ENCODE measurements at places on chromosomes 11 and 22.

DNA sequence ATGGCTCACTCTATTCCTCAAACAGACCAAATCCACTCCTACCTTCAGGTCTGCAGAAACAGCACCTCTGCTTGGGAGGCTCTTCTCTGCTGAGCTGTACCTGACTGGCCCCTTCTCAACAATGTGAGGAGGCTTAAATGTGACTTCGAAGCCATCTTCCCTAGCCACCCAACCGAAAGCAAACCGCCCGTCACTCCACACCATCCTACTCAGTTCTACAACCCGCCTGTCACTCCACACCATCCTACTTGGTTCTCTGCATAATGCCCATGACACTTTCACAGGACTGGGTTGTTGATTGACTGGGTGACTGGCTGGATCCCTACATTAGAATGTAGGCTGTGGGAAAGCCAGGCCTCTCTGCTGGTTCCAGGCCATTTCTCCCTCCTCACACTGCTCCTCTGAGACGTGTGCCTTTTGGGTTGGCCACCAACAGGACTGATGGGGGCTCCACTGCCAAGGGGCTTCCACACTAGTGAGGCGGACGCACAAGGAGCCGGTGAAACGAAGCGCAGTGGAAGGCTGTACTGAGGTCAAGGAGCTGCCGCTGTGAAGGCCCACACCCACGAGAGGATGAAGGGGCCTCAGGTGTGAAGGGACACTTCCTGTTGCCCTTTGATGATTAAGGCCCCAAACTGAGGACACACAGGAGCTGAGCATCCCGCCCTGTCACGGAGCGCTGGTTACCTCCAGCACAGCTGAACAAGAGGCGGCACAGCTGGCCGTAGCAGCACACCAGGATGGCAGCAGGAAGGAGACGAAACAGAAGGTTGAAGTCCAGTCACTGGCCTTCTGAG is 47.5 kb upstream of the SPATA19 start:
- DNase-seq = no peak

GRCh38 chr11:28569106-28569505 is 460.9 kb downstream of the METTL15 start:
- no peak for DNase-seq

GRCh38 chr22:45228401-45228754 is 12.3 kb downstream of the KIAA0930 start:
- no peak for DNase-seq

GRCh38 chr22:30008401-30008800 is 71.9 kb upstream of the HORMAD2 start:
- DNase-seq = no peak

DNA sequence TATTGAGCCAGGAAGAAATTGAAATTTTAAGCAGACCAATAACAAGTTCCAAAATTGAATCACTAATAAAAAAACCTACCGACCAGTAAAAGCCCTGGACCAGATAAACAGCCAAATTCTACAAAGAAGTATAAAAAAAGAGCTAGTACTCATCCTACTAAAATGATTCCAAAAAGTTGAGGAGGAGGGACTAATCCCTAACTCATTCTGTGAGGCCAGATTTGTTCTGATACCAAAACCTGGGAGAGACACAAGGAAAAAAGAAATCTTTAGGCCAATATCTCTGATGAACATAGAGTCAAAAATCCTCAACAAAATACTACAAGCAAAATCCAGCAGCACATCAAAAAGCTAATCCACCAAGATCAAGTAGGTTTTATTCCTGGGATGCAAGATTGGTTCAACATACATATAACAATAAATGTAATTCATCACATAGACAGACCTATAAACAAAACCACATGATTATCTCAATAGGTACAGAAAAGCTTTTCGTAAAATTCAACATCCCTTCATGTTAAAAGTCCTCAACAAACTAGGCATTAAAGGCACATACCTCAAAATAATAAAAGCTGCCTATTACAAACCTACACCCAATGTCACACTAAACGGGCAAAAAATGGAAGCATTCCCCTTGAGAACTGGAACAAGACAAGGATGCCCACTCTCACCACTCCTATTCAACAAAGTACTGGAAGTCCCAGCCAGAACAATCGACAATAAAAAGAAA is 13.1 kb downstream of the OR52A5 start:
- DNase-seq = no peak

GRCh38 chr11:61057615-61058014 is 44.7 kb upstream of the CD5 start:
- no peak for DNase-seq

DNA sequence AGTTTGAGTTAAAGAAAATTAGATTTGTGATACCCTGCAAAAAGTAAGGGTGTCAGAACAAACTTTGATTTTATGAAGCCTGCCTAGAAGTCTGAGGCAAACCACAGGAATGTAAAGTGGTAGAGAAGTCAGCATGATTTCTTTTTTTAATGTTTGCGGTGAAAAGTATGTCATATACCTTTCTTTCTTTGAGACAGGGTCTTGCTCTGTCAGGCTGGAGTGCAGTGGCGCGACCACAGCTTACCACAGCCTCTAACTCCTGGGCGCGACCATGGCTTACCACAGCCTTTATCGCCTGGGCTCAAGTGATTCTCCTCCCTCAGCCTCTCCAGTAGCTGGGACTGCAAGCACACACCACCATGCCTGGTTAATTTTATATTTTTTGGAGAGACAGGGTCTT is 4.7 kb downstream of the API5 start:
- DNase-seq = no peak

Data from stimulated activated CD8-positive, alpha-beta memory T cell treated with anti-CD3 and anti-CD28 coated beads, Interleukin-12 subunit alpha, Interleukin-12 subunit beta, amount 100 ng/mL, for 1 hour (primary cell).